ENCODE measurements at places on chromosomes 5 and 9. TPM values are rescaled to one million over a fixed set of nuclear protein-coding genes. Genes with fewer than 3 reads are reported as not detected.

SLC6A7 gene
- not detected for total RNA-seq

PLPP7 gene
- not detected for total RNA-seq

IL5 gene
- total RNA-seq, result not detected

SLC45A2 gene
- total RNA-seq, result not detected

CRB2 gene
- 0.07 TPM for total RNA-seq

GHR gene
- total RNA-seq, result not detected
